CD4-positive, alpha-beta T cell treated with Interleukin-10 for 1 hour (primary cell): ENCODE measurements at places on chromosomes 11 and 22.

DNA sequence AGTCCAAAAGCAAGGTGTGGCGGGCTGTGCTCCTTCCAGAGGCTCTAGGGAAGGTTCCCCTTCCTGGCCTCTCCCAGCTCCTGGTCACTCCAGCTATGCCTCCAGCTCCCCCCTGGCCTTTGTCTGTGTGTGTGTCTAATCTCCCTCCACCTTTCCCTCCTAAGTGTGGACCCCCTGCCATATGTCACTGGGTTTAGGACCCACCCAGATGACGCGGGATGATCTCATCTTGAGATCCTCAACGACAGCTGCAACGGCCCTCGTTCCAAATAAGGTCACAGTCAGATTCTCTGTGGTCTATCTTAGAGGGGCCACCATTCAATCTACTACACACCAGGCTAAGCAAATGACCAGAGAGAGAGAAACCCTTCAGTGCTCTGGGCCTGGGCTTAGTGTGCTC lies 107.9 kb downstream of the ARHGAP8 start:
- no peak for DNase-seq

DNA sequence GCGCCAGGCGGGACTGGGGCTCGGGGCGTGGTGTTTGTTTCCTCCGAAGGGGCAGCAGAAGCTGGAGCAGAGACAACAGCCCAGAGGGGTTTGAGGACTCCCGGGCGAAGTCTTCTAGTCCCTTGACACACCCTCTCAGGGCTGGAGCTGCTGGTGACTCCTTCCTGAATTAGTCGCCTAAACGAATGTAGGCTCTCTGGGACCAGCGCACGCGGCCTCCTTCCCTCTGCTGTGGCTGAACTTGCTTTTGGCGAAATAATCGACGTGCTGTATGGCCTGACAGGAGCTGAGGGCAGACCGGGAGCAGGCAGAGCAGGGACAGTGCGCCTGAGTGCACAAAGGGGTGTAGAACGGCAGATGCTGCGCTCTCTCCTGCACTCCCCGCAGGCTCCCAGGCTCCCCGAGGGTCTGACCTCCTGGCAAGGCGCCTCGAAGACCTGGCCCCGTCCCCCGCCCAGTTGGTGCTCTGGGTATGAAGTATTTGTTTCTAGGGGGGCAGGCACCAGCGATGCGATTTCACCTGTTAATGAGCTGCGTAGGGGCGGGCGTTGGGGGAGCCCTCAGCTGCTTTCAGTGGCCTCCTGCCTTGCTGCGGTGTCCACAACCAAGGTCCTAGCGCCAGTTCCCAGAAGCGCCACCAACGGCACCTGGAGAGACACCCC lies 5.3 kb downstream of the SLC17A6 start:
- DNase-seq = no peak

DNA sequence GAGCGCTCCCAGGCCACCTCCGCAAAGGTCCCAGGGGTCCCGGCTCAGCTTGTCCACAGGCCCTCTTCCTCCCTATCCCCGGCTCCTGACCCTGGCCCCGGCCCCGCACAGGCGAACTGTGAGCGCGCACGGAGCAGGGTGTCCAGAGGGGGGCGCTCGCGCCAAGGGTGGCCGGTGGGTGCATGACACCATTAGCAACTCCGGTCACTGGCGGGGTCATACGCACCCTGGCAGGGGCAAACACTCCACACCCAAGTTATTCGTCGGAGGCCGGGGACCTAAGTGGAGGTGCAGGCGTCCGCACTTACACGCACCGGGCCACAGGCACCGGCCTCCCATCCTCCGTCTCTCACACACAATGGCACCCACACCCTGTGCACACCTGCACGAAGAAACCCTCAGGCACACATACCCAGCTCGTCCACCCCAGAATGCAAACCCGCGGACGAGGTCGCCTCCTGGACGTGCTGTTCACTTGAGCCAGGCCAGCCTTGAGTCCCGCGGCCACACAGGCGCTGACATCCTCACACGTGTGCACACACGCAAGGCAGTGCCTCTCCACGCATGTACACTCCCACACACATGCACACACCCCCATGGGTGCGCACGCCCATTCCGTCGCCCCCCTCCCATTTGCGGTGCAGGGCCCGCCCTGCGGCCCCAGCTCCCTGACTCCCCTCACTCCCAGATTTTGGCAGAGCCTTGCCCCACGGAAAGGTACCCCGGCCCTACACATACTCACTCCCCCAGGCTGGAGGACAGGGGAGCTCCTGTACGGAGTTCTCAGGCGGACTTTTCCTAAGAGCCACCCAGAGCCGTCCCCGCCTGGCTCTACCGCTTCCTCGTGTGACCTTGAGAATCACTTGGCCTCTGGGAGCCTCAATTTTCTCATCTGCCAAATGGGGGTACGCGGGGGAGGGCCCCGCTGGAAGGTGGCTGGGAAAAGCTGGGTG lies at the start of gene RASGRP2:
TSS of gene RASGRP2 (minus strand) at position 552 of the 953 bp plus-strand sequence. CDS start 1,276 bp downstream, outside the sequence.
- peak; percentile 89 for DNase-seq

- no peak for DNase-seq
These were observed 650 bp upstream of the NUP50 start for GRCh38 chr22:45163099-45163450.

DNA sequence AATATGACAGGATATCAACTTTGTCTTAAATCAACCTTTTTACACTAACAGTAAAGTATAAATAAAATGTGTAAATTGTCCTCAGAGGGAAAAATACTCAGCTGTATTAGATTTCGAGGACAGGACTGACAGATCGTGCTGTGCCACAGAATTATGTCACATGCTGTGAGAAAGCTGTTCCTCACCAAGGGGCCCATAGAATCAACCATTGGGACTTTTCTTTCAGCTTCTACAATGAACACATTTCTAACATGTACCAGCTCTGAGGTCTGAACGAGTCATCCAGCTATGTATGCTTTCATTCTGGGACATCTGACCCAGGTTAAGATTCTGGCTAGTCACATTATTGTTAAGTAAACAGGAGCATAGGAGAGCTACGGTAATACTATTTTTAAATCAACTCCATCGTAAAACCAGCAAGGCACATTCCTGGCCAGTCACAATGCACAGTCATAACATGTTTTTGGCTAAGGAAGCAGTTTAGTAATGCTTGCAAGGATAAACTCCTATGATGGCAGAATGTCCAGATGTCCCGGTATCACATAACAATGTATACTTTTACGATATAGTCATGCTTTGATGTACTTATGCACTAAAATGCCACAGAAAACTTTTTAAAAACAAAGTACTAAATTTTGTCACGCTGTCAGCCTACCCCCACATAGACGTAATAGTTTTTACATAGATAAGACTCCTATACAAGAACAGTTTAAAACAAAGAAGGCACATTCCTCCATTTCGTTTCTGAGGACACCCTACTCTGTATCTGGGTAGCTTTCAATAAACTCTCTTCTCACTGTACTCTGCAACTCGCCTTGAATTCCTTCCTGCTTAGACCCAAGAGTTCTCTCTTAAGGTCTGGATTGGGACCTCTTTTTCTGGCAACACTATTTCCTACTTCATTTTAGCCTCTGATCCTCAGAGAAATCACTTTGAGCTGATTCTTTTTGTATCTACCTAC lies 27.4 kb downstream of the ZNF214 start:
- DNase-seq = no peak

DNA sequence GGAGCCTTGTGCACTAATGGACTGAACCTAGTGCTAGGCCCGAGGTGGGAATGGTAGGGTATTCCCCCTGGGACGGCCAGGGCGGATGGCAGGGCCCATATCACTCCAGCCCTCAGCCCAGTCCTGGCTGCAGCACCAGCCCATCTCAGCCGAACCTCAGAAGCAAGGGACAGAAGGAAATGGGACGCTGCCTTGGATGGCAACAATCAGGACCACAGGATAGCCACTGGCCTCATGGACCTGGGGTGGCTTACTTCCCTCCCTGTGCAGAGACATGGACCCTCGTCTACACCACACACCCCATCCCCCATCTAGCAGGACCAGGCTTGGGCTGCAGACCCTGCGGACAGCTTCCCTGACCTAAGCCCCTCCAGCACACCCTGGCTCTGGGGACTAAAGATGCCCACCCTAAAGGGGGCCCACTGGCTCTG lies 24.1 kb downstream of the ARVCF start:
- no peak for DNase-seq

DNA sequence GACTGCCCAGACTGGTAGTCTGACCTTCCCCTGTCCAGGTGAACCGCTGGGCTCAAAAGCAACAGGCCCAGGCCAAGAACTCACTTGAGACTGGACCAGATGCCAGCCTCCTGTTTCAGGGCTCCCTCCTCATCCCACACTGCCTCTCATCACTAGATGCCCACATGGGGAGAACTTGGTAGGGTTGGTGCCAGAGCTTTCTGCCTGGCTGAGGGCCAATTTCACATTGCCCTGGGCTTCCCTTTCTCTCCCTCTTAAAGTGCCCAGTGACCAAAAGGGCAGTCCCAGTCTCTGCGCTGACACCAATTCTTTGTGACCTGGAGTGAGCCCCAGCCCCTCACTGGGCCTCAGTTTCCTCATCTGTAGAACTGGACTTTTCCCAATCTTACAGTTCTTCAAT lies 41.7 kb downstream of the C11orf58 start:
- DNase-seq = no peak

- peak; percentile 83 for DNase-seq
These were observed 796 bp upstream of the YIF1A start for GRCh38 chr11:66289548-66290329.

DNA sequence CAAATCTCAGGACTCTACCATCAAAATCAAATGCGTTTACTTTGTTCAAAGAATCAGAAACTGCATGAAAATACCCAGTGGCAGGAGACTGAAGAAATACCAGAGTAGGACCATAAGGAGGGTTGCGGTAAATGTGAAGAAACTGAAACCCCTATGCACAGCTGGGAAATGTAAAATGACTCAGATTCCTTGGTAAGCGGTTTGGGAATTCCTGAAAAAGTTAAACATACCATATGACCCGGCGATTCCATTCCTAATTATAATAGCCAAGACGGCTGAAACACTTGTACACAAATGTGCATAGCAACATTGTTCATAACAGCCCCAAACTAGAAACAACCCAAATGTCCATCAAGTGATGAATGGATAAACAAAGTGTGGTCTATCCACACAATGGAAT lies 114.1 kb upstream of the GRAMD1B start:
- no peak for DNase-seq

DNA sequence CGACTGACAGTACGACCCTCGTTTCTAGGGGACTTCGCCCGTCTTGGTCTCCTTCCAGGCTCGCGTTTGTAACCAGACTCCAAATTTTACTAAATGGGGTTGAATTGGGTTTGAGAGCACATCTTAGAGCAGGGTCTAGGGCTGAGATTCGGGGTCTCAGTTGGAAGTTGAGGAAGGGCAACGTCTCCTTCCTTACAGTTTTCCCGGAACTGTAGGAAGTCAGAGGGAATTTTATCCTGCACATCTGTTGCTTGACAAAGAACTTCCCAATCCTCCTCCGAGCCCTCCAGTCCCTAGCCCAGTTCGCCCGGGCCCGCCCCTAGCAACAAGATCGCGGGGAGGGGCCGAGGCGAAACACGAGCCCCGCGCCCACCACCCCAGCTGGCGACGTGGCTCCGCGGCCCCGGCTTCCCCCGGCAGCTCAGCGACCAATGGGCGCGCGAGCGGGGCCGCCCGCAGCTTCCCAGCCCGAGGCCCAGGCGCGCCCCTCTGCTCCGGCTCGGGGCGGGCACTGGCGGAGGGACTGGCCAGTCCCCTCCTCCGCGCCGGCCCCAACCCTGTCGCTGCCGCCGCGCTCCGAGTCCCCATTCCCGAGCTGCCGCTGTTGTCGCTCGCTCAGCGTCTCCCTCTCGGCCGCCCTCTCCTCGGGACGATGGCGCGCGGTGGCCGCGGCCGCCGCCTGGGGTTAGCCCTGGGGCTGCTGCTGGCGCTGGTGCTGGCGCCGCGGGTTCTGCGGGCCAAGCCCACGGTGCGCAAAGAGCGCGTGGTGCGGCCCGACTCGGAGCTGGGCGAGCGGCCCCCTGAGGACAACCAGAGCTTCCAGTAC lies at the start of gene RCN1:
TSS of gene RCN1 (plus strand) at position 530 of the 826 bp plus-strand sequence. CDS start at position 653, 123 bp downstream.
- DNase-seq = peak; percentile 34

DNA sequence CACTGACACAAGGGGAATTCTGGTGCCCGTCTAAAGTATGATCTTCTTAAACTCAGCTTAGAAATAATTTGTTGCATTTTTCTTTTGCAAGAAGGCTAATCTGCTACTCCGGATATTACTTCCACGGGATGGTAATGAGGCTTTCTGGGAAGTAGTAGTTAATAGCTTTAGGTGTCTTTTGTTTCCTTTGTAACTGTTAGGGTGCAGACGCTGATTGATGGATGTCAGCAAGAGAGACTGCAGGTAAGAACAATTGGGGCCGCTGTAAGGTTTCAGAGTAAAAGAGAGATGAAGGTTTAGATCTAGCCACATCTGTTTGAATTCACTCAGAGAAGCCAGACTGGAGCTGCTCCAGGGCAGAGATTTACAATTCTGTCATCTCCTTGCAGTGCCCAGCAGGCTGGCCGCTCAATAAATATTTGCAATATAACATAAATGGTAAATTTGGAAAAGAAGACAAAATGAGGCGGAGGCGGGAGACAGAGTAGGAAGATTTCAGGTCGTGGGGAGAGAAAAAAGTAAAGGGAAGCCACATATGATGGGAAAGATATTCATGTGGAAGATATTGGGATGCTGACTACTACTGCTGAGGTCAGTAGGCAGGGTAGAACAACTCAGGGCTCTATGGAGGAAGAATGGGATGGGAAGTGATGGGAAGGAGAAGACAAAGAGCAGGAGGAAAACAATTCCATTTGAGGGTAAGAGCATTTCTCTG lies 320.5 kb downstream of the AASDHPPT start:
- DNase-seq = no peak

DNA sequence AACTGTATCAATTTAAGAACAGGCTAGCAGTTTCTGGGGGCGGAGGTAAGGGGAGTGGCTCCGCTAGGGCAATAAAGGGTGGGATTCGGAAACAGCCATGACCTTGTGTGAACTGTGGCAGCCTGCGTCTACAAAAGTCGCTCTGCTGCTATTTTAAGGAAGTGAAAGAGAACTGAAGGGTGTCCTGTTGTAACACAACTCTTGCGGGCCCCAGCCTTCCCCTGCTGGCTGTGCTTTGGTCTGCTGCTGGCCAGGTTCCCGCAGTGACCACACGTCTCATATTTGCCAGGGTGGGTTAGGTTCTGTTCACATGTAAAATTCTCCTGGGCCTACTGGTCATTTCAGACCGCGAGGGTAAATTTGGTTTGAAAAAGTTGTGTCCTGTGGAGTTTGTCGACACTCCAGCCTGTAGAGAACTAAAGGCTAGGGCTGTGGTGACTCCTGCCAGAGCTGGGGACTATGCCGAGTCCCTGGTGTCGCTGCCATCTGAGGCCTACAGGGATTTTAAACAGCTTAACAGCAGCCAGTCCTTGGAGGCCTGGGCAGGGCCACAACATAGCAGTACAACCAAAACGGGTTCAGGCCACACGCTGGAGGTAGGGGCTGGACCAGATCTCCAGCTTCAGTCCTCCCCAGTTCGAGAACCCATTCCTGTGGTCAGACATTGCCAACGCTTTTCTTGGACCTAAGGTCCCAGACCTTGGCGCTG lies 1.1 kb upstream of the PPFIBP2 start:
- DNase-seq = peak; percentile 9
